ENCODE measurements at places on chromosomes 16 and 17.

DNA sequence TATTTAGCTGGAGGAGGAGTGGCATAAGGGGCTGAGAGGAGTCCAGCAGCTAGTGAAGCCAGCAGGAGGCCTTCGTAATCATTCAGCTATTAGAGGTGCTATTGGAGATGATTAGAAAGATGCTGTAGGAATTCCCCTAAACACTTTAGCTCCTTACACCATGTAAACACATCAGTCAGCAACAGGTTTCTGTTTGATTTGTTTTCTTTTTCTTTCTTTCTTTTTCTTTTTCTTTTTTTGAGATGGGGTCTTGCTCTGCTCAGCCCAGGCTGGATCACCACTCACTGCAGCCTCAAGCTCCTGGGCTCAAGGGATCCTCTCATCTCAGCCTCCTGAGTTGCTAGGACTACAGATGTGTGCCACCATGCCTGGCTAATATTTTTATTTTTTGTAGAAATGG is 10.6 kb upstream of the SEPHS2 start:
- no peak for DNase-seq

DNA sequence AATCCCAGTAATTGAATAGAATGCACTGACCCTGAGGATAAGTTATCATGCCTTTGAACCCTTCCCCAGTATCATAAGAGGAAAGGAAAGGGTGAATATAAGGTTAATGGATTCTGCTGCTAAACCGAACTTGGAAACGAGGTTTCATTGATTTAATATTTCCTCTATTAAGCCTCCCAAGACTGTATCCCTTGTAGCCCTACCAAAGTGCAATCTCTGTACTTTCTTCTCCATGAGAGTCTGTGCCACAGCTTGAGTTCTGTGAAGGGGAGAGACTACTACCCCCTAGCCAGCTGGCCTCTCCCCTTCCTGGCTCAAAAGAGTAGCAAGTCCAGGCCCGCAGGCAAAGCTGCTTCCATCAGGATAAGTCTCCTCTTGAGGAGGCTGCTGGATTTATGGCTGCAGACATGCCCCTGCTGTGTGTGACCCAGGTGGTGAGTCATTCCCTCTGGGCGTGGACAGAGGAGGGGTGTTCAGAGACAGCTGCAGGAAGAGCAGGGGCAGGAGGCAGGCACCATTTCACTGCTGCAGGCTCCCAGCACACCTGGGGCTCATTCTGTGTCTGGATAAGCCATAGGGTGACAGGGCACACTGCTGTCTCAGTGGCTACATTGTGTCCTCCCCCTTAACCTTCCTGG is 58.4 kb downstream of the TOM1L2 start:
- peak; percentile 73 for DNase-seq

- DNase-seq: no peak
These were observed 40.1 kb downstream of the ZNF276 start for GRCh38 chr16:89761304-89761922.

DNA sequence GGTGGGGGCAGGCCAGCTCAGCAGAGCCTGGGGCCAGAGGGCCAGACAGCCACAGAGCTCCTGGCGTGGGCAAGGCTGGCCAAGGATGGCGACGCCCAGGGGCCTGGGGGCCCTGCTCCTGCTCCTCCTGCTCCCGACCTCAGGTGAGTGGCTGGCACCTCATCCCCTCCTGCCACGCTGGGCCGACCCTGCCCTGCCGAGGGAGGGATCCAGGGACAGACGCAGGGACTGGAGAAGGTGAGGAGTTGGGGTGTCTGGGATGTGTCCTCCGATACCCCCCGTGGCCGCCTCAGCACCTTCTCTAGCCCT is at the start of gene ADGRG3:
Gene ADGRG3, plus strand, starts transcription at position 44 of the 309 bp plus-strand sequence. Its CDS starts 42 bp downstream, at position 86.
- DNase-seq: no peak

DNA sequence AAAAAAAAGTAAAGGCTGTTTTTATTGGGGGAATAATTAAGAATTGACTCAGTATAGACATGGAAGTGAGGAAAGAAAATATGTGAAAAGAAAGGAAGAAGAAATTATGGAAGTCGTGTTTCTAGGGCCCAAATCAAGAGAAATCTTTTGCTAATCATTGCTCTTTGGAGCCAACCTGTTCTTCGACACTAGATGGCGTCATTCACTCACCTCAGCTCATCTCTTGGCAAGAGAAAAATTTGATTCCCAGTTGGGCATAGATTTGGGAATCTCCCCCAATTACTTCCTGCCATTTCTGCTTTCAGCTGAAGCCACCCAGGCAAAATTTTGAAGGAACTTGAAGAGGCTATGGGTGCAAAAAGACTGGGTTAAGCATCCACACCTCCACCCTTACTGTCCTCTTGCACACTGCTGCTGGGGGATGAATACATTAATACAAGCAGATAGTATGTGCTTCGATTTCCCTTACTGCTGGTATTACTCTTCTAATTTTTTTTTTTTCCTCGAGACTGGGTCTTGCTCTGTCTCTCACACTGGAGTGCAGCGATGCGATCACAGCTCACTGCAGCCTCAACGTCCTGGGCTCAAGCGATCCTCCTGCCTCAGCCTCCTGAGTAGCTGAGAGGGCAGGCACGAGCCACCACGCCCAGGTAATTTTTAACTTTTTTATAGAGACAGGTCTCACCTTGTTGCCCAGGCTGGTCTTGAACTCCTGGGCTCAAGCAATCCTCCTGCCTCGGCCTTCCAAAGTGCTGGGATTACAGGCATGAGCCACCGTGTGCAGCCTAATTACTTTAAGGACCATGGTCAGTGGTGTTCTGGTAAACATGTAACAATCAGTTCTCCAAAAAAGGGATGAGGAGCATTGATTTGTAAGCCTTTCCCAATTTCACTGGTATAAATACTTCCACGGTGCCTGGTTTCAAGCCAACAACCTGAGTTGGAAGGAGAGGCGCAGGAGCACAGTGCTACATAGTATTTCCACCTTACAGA is 13.5 kb downstream of the PSMD7 start:
- DNase-seq: no peak

DNA sequence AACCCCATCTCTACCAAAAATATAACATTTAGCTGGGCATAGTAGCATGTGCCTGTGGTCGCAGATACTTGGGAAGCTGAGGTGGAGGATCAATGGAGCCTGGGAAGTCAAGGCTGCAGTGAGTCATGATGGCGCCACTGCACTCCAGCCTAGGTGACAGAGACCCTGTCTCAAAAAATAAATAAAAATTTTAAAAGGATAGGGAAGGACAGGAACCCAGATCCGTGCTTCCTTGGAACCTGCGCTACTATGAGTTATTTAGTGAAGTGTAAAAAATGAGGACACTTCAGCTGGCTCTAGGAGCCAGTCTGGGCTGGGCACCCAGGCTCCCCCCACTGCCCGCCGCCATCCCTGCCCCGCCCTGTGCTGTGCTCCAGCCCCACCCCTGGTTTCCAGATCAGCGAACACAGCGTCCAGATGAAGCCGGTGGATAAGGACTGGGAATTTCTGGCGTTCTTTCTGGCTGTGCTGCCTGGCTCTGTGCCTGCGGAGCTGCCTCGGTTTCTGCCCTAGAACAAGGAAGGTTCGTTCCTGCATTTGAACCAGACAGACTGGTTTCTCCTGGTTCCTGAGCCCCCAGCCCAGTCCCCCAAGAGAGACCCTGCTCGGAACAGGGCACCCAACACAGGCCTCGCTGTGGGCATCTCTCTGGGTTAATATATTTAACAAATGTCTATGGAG is 18.5 kb downstream of the PLLP start:
- no peak for DNase-seq

DNA sequence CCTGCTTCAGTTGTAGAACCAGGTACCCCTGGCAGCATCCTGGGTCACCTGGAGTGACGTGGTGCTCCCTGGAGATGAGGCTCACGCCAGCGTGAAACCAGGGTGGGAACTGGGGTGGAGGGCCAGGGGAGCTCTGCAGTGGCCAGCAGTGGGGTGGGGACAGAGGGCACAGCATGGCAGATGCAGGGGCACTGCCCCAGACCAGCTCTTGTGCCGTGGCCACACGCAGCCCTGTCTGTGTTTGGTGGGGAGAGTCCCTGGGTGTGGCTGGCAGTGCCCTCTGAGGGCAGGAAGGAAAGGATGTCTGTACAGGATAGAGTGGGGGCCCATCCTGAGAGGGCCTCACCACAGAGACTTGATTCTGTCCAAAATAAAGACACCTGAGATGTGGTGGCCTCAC is 24.5 kb downstream of the ZNF750 start:
- no peak for DNase-seq

- DNase-seq: peak; percentile 93
These were observed 40.9 kb downstream of the RFFL start for GRCh38 chr17:35022536-35023063.

GRCh38 chr16:13061691-13062090 is 160.3 kb downstream of the SHISA9 start:
- DNase-seq: no peak

- no peak for DNase-seq
These were observed 22.3 kb upstream of the HLF start for GRCh38 chr17:55242476-55242875.

DNA sequence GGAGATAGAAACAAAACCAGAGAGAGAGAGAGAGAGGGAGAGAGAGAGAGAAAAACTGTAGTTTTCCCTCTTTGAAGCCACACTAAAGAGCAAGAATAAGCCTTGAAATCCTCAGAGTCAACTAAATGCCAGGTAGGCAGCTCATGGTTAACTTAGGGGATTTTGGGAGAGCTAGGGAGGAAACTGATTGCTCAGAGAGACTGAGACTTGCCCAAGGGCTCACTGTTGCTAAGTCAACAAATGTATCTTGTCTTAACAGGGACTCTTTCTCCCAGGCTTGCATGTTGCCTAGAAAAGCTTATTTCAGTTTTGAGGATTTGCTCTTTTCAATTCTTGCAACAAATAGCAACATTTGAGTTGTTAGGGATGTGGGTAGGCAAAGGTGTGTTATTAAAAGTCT is 4.5 kb upstream of the SLC5A11 start:
- DNase-seq: no peak

Data from activated CD8-positive, alpha-beta memory T cell treated with anti-CD3 and anti-CD28 coated beads, Interleukin-2, amount 10 ng/mL, durations not matched to agents 7 days and 5 days (primary cell).